Activated CD8-positive, alpha-beta memory T cell treated with anti-CD3 and anti-CD28 coated beads for 1 hour (primary cell): ENCODE measurements at places on chromosomes 7 and 10.

- DNase-seq: no peak
These were observed 98.5 kb upstream of the NPS start for GRCh38 chr10:127450644-127451043.

- no peak for DNase-seq
These were observed 272.9 kb downstream of the GALNT17 start for GRCh38 chr7:71404726-71405345.

- DNase-seq: no peak
These were observed 220.2 kb downstream of the DGKI start for GRCh38 chr7:137626469-137627067.

DNA sequence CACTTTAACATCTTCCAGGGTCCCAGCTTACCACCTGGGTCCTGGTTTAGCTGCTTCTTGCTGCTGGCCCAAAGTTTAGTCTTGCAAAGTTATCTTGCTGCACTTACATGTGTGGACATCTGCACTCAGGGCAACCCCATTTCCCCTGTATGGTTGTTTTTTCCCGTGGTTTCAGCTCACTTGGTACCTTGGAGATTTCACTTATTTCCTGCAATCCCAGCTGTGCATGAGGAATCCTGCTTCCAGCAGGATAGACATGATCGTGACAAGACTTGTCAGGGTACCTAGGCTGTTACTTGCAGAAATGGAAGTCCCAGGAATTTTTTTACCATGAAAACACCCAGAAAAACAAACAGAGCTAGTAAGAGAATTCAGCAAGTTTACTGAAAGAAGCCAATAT lies 95.9 kb upstream of the LEP start:
- no peak for DNase-seq

- DNase-seq: no peak
These were observed 31.5 kb downstream of the BICC1 start for GRCh38 chr10:58544135-58544534.

- no peak for DNase-seq
These were observed 100.5 kb downstream of the CREB5 start for GRCh38 chr7:28512668-28513440.

GRCh38 chr10:36349445-36350078 lies 707.5 kb upstream of the FZD8 start:
- DNase-seq: no peak

- no peak for DNase-seq
These were observed 174.4 kb downstream of the CDCA7L start for GRCh38 chr7:21771266-21771665.

GRCh38 chr7:103686064-103686463 lies 240.1 kb upstream of the SLC26A5 start:
- DNase-seq: no peak

GRCh38 chr7:138243430-138243829 lies 167.2 kb downstream of the AKR1D1 start:
- no peak for DNase-seq

DNA sequence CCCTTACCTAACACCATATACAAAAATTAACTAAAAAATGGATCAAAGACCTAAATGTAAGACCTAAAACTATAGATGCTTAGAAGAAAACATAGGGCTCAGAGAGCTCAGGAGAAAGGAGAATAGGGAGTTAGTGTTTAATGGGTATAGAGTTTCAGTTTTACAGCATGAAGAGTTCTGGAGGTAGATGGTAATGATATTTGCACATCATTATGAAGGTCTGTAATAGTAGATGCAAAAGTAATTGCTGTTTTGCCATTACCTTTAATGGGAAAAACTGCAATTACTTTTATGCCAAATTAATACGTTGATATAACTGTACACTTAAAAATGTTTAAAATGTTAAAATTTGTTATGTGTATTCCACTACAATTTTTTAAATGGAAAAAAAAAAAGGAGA lies 39.2 kb upstream of the NANOS1 start:
- no peak for DNase-seq

- DNase-seq: no peak
These were observed 16.7 kb upstream of the MAP3K8 start for GRCh38 chr10:30417301-30417700.

DNA sequence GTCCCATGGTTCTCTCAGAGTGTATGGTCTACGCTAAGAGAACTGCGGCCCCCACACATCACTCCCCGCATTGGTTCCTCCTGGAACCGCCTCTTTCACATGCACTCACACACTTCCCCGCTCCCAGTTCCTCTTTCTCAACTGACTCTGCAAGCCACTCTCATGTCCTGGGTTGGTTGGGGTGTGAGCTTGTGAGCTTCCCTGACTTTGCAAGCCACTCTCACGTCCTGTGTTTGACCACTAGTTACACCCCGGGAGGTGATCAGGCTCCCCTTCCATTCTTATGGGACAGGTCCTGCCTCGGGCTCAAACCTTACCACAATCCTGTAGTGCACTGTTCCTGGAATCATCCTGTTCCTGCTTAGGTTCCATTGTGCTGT lies 105.0 kb downstream of the TRIM24 start:
- no peak for DNase-seq

- no peak for DNase-seq
These were observed 63.2 kb downstream of the GPR37 start for GRCh38 chr7:124702385-124702784.

DNA sequence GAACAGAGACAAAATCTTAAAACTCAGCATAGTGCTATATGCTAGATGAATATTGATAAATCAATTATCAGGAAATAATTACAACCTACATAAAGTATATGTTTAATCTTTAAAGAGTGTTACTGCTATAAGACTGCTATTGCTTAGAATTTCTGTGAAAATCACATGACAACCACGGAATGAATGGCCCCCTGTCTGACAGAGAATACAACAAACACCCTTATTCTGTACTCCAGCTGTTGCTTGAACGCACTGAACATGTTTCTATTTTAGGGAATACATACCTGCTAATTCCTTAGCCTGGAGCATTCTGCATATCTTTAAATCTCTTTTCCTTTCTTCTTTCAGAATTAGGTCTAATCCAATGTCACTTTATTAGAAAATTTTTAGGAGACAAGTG lies 452.4 kb upstream of the PHF14 start:
- DNase-seq: no peak

GRCh38 chr10:103504181-103504783 lies 10.8 kb downstream of the NEURL1 start:
- no peak for DNase-seq

- no peak for DNase-seq
These were observed 1.4 kb downstream of the MRPS33 start for GRCh38 chr7:141013345-141013715.

DNA sequence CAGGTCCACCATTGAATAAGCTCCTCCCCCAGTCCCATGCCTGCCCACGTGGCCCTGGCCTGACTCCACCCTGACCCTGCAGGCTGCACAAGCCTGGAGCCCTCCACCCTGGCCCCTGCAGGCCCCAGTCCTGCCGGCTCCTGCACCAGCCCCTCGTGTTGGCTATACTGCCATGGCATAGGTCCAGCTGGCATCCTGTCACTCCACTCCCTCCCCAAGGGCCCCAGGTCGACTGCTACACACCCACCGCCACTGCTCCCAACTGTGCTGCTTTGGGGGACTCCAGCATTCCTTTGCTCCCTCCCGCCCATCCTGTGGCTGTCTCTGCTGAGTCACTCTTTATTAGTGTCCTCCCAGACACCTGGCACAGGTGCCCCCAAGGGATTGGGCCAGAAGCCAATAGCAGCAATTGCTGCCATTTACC lies 32.4 kb upstream of the HSPA12A start:
- DNase-seq: no peak

GRCh38 chr7:126450269-126450671 lies 802.5 kb downstream of the GRM8 start:
- no peak for DNase-seq

DNA sequence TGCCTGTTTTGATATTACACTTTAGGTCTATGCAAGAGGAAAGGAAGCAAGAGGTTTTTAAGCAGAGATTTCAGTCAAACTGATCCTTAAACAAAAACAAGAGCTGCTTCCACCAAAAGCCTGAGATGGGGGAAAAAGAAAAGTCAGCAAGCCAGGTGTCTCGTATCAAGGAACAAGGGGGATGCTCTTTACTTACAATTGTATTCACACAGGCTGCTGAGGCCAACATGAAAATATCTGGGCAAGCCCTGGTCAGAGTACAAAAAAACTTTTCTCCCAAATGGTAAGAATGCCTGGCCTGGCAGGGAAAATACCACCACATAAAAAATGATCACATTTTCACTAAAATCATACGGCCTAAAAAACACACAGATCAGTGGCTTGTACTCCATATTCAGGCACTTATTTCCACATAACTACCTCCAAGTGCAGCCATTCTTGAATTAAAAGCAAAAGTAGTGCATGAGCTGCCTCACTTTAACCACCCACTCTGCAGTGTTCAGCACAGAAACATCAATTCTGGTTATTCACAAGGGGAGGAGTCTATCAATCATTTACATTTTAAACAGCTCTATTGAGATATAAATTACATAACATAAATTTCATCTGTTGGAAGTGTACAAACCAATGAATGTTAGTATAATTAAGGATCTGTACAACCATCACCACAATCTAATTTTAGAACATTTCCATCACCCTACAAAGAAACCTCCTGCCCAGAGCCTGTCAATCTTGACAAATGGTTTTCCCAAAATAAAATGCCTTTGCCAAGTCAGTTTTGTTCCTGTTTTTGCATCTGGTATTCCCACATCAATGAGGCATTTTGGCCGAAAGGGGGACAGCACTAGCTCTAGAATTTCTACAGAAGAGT lies 70.2 kb downstream of the GRB10 start:
- no peak for DNase-seq

GRCh38 chr7:136074843-136075242 lies 97.7 kb upstream of the MTPN start:
- DNase-seq: no peak

DNA sequence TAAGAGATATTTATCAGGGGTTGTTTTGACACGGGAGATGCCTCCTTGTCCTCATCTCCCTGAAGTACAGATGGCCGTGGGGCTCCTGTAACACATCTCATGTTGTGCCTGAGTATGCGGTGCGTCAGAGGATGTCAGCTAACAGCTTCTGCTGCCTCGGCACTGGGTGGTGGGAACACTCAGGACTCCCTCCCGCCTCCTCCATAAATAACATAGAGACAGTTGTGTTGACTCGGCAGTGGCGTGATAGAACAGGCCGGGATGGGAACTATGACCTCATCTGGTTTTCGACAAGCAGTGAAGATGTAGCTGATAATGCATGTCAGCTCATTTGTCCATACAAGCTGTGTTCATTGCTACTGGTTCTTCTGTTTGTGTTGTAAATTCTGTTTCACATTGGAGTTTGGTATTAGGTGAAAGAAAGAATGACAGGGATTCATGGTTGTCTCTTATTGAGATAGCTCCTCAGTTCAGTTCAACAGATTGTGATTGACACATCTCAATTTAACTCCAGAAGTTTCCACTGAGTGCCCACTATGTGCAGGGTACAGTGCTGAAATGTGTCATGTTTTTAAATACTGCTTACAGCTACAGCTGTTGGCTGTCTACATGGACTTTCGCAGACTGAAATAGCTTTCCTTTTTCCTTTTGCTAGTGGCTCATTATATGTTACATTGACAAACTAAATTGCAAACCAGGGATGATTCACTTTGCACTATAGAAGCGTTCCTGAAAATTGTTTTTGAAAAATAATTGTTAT lies 87.4 kb downstream of the CHN2 start:
- no peak for DNase-seq

GRCh38 chr7:129746857-129747529 lies 135.5 kb downstream of the NRF1 start:
- no peak for DNase-seq

- no peak for DNase-seq
These were observed 19.9 kb upstream of the FAM180A start for GRCh38 chr7:135768467-135768866.

DNA sequence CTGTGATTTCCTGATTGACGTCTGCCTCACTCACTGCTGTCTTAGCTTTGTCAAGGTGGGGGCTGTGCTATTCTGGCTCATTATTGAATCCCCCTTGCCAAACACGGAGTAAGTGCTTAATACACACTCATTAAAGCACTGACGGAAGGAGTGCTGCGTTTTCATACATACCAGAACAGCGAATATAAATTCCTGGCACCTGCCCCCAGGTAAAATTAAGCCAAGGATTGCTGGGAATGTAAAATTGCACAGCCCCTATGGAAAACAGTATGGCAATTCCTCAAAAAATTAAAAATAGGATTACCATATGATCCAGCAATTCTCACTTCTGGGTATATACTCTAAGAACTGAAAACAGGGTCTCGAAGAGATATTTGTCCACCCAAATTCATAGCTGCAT lies 6.6 kb downstream of the KLRG2 start:
- DNase-seq: no peak

DNA sequence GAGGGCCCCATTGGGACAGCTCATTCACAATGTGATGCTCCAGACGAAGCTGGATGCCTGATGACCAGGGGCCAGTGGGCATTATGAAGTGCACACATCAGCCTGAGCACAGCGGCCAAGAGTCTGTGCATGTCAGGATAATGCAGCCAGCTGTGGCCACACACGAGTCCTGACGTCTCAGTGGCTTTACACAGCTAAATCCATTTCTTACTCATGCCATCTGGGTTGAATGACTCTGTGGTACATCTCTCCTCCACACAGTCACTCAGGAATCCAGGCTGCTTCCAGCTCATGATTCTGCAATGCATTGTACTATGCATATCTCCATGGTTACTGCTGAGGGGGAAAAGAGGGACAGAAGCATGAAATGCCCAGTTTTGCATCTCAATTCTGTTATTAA lies 123.6 kb downstream of the PRLHR start:
- no peak for DNase-seq

DNA sequence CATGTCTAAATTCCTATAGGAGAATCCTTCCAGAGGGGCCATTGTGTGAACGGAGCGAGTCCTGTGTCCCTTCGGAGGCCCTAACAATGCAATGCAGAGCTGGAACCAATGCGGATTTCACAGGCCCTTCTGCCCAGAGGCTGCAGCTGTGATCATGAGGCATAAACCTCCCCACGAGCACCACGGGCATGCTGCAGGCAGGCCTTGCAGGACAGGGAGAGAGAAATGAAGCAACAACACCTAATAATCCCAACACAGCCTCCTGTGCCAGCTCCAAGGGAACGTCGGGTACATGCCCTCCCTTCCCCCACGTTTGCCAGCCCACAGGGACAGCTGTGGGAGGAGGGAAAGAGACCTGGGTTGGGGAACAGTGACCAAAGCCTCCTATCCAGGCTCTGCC lies 74.4 kb downstream of the TNS3 start:
- no peak for DNase-seq

- DNase-seq: no peak
These were observed 87.3 kb upstream of the TES start for GRCh38 chr7:116122972-116123595.

DNA sequence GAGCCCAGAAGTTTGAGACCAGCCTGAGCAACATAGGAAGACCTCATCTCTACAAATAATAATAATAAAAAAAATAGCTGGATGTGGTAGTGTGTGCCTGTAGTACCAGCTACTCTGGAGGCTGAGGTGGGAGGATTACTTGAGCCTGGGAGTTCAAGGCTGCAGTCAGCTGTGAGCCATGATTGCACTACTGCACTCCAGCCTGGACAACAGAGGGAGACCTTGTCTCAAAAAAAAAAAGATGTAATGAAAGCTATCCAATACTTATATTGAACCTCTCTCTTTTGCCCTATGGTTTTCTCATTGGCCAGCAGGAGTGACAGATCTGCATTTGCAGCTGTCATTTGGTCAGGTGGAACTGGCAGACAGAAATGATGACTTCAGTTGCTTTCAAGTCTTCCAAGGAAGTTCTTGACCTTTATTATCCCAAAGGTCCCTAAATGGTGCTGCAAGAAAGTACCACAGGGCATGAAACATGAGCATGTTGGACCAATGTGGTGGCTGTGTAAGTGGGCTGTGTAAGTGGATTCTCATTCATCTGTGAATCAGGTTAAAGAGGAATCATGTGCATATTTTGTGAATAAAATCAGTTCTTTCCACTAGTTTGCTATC lies 99.4 kb downstream of the CALD1 start:
- DNase-seq: no peak

- no peak for DNase-seq
These were observed 10.2 kb upstream of the IL2RA start for GRCh38 chr10:6072215-6072934.
